Astrocyte (in vitro differentiated cells and primary cell): ENCODE measurements at places on chromosomes 5 and 9.

DNA sequence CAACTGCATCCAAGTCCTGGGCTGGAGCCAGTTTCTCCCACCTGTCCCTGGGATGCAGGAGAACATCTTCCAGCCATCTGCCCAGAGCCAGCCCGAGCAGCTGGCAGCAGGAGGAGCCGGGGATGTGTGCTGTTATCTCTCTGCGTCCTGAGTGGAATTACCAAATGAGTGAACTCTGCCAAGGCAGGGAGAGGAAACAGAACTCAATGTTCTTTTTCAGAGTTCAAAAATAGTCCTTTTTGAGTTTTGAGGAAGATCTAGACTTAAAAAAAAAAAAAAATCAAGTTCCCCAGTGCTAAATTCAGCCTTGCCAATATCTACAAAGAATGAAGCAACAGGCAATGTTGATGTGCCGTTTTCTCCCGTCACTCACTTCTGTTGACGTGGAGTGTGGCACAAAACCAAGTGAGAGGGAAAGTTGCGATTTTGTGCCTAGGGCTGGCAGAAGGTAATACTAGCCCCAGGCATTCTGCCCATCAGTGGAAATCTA, 56.2 kb downstream of the TMOD1 start:
- no peak for DNase-seq

GRCh38 chr9:17160327-17160726, 25.5 kb downstream of the CNTLN start:
- no peak for DNase-seq

GRCh38 chr5:158390577-158390976, 531.6 kb upstream of the CLINT1 start:
- DNase-seq, result peak; percentile 58

DNA sequence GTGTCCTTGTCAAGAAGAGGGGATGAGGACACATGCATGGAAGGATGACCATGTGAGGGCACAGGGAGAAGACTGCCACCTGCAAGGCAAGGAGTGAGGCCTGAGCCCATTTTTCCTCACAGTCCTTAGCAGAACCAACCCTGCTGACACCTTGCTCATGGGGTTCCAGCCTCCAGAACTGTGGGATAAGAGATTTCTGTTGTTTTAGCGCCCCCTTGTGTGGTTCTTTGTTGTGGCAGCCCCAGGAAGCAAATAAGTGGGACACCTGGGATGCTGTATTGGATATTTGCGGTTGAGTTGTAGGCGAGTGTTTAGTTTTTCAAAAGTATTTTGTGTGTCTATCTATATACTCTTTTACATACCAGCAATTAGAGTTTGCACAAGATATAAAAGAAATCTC, 206.4 kb downstream of the NXNL2 start:
- DNase-seq, result no peak

DNA sequence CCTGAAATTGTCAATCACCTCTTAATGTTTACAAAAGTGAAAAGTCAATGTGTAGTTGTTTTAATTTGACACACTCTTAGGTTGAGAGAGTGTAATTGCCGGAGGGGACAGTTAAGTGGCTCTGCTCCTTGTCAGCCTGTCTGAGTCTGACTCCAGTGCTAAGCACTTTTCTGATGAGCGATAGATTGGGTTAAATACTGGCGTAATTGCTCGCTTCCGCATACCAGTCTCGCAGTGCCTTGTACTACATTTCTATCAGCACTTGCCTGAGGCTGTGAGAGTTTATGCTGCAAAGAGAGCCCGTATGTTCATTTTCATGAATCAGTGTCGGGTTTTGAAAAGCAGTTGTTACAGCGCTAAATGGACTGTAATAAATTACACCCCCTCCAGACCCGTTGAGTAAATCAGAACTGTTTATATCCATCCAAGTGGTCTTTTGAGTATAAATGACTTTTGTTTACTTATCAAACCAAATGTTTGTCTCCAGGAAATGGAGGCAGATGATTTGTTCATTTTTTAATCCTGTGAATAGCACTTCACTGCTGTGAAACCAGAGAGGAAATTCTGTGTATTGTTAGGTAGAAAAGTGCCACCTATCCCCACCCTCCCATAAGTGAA, 41.0 kb upstream of the DMRT3 start:
- no peak for DNase-seq

DNA sequence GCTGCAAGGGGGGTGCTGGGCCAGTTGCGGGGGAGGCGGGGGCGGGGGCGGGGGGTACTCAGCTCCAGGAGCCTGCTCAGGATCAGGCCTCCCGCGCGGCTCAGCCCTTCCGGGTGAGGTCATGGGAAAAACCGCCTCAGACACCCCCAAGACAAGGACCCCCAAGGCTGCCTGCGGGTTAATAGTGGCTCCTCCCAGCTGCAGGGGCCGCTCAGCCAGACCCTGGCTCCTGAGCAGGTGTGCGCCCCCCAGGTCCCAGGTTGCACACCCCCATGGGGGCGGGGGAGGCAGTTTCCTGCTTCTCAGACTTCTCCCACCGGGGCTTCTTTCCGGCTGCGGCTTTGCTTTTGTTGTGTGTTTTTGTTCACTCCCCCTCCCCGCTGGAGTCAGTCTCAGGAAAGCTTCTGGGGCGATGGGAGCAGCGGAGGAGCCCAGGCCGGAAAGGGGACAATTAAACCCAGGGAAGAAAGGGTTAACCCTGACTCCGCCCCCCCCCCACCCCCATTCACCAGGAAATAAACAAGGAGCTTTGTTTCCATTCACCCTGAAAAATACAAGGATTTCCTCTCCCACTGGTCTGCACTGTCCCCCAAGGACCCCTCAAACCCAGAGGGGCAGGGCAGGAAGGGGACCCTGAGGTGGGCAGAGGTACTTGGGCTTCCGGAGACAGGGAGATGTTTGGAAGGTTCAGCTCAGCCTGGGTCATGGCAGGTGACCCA, 42.3 kb upstream of the NOTCH1 start:
- no peak for DNase-seq

DNA sequence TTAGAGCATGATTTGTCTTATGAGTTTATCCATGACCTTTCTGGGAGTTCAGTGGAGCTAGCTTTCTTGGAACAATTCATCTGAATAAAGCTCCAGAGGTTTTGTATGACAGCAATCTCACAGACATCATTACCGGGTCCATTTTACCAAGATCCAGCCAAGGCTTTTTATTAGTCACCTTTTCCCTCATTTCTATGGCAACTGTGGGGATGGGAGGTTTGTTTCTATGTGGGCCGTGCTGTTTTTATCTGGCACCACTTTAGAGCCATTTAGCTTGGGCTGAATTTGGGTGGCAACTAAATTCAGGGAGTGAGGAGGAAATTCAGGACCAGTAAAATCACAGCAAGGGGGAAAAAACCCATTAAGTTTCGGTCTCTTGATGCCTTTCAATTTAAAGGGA, 245.7 kb downstream of the NSG2 start:
- peak; percentile 30 for DNase-seq

- no peak for DNase-seq
Observed at GRCh38 chr5:172347496-172348052, 64.0 kb upstream of the UBTD2 start.

- DNase-seq, result no peak
Observed at GRCh38 chr9:9523476-9524139, 1089.2 kb downstream of the PTPRD start.

DNA sequence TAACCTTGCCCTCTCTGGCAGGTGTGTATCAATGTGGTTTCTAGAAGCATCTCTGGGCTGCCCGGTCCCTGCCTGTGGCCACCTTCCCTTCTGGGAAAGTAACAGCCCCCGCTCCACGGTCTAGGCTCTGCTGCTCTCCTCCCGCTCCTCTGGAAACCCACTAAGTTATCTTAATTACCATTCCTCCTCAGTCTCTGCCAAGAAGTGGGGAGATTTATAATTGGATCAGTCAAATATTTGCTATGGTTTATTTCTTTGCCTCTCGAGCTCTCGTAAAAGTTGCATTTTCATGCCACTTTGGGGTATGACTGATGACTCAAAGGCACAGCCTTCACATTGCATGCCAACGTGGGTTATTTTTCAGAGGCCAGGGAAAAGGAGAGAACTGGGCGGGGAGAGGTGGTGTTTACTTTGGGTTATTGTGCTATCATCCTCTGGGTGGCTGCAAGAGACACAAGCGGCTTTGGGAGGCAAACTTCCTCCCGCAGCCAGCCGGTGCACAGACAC, 205.3 kb upstream of the WWC1 start:
- DNase-seq, result peak; percentile 60

DNA sequence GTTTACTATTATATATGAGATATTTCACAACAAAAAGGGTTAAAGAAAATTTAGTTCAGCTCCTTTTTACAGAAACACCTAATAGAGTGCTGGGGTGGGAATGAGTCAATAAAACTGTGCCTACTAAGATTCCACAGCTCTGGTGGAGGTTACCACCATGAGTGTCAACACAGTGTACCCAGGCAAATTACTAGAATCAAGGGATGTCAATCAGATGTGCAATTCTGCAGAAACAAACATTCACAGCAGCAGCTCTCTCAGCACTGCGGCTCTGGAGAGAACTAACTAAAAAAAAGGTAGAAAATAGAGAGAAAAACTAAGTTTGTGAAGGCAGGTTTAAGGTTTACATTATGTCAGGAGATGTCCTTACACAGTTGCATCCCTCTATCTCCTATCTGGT, 1313.0 kb downstream of the MAT2B start:
- DNase-seq, result no peak

DNA sequence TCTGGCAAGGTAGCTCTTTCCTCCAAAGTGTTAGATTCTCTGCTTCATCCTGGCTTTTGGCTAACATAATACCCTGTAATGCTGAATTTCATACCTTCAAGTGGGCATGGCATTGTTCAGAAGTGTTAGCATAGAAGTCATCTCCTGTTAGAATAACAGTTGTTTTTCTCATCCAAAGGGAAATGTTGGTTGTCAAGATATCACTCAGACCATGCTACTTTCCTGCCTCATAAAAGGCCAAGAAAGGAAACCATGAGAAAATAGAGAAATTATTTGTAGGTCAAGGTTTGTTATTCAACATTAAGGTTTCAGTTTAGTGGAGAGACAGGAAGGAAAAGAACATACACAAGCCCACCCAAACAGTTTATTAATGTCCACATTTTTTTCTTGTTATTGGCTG, 472.5 kb downstream of the ARHGEF28 start:
- no peak for DNase-seq

DNA sequence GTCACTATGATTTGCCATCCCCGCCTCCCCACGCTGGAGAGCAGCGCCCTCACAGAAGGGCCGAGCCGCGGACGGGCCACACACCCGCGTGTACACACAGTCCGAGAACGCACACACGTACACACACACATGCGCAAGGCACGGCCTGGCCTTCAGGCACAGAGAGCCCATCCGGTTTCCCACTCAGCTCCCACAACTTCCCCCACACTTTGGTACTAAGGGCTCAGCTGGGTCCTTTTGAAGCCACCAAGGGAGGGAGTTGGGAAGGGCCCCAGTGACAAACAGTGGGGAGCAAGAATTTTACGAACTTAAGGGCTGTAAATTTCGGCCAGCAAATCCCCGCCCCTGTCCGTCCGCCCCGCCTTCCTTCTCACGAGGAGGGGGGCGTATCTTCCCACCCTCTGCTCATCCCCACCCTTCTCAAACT, 133.3 kb upstream of the HAND1 start:
- peak; percentile 12 for DNase-seq

GRCh38 chr5:68261569-68262065, 46.1 kb downstream of the PIK3R1 start:
- DNase-seq, result peak; percentile 41

- DNase-seq, result no peak
Observed at GRCh38 chr9:127077644-127077946, 44.8 kb downstream of the ANGPTL2 start.

DNA sequence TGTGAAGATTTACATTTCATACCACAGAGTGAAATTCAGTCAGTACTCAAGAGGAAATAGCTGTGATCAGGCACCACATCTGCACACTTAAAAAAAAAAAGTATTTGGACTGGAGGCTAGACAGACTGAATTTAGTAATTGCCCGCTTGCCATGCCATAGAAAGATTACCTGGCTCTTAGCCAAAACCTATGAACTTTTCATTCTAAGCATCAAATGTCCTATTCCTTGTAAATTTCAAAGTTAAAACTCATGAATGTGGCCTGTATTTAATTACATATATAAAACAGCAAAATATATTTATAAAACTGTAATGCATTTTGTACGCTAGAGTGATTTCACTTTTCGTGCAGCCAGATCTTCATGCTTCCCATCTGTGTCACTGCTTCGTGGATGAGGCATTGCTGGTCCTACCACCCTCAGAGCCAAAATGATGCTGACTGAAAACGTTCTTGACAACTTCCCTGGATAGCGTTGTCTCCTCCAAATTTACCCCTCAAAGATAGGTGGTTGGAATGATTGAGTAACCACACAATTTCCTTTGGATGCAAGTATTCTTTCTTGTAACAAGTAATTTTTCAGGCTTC, 447.9 kb upstream of the SGCD start:
- DNase-seq, result peak; percentile 22

DNA sequence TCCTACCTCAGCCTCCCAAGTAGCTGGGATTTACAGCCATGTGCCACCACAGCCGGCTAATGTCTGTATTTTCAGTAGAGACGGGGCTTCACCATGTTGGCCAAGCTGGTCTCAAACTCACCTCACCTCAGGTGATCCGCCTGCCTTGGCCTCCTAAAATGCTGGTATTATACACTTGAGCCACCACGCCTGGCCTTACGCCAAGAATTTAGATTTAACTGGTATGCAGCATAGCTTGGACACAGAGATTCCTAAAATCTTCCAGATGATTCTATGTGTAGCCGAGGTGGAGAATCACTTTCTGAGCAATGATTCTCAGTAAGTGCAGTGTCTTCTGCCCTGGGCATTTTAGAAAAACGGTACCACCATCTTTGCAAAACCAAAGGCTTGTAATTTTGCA, 74.1 kb downstream of the HABP4 start:
- no peak for DNase-seq

DNA sequence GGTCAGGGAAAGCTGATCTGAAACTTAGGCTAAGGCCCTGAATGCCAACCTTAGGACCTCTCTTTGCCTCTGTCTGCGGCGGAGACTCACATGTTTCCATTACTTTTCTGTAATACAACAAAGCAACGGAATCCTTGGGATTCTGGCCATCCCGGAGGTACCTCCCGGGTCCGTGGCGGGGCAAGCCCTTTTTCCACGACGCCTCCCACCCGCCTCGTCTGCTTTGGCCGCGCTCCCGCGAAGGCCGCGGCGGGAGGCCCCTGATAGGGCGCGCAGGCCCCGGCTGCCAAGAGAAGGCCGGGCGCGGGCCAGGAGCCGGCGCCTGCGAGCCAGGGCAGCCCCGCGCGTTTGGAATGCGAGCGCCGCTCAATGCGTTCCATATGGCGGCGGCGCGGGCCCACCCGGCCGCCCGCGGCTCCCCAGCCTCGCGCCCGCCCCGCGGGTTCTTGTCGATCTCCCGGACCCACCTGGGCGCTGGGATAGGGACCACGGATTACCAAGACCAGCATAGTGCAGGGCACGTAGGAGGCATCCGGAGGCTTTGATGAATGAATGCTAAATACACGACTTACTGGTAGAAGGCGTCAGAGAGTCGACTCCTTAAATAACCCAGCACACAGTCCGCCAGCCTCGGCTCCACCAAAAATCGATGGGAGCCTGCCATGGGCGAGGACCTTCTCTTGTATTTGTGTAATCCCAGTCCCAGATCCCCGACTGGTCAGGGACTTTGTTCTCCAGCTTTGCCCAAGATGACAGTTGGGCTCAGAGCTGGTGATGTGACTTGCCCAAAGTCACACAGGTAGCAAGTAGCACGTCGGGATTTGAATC, 17.5 kb upstream of the PHF19 start:
- DNase-seq, result peak; percentile 14

GRCh38 chr5:108084105-108084504, 297.8 kb downstream of the FBXL17 start:
- DNase-seq, result peak; percentile 46
